ENCODE measurements at places on chromosomes 13 and 19.

- no peak for DNase-seq
These were observed 12.9 kb downstream of the TBC1D4 start for GRCh38 chr13:75469047-75469446.

GRCh38 chr19:55432241-55432959 is 10.7 kb downstream of the SHISA7 start:
- no peak for DNase-seq

GRCh38 chr13:75530549-75530961 is 7.1 kb downstream of the COMMD6 start:
- no peak for DNase-seq

GRCh38 chr19:15194938-15195337 is 5.9 kb downstream of the NOTCH3 start:
- no peak for DNase-seq

DNA sequence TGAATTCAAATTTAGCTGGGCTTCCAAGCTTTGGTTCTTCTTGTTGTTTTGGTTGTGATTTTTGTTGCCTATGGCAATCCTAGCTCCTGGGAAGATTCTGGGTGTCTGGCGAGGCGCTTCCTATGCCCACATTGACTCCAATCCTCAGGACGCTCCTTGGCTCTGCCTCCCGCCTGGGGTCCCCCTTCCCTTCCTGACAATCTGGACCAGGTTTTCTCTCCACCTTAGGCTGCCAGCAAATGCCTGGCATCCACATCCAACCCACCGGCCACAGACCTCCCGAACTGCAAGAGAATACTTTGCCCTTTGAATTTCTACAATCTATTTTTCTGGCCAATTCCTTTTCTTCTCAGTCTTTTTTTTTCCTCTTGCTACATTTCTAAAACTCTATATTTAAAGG is 186.9 kb upstream of the UBL3 start:
- no peak for DNase-seq

DNA sequence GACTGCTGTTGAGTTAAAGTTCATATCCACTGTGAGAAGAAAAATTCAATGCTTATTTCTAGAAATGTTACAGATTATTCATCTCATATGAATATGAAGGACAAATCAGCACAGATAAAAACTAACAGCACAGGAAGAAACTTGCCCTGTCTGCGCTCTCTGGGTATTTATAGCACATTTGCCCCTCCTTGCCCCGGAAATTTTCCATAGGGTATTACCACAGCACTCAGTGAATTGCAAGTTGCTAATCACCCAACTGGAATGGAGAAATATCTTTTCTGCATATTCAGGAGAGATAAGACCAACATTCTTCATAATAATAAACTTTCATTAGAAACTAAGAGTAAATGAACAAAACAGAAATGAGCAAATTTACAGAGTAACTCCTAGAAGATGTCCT is 318.0 kb upstream of the KLF12 start:
- no peak for DNase-seq

DNA sequence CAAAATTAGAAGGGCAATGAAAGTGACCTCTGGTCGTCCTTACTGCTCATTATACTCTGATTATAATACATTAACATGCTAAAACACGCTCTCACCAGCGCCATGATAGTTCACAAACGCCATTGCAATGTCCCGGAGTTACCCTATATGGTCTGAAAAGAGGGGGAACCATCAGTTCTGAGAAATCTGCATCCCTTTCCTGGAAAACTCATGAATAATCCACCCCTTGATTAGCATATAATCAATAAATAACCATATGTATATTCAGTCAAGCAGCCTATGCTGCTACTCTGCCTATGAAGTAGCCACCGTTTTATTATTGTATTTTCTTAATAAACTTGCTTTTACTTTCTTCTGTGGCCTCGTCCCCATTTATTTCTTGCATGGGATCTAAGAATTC is 24.6 kb upstream of the SLITRK6 start:
- no peak for DNase-seq

All from AG04449 (cell line).